Activated naive CD4-positive, alpha-beta T cell treated with anti-CD3 and anti-CD28 coated beads for 36 hours (primary cell): ENCODE measurements at places on chromosomes 7 and 10. TPM values are rescaled to one million over a fixed set of nuclear protein-coding genes. Genes with fewer than 3 reads are reported as not detected.

DNA sequence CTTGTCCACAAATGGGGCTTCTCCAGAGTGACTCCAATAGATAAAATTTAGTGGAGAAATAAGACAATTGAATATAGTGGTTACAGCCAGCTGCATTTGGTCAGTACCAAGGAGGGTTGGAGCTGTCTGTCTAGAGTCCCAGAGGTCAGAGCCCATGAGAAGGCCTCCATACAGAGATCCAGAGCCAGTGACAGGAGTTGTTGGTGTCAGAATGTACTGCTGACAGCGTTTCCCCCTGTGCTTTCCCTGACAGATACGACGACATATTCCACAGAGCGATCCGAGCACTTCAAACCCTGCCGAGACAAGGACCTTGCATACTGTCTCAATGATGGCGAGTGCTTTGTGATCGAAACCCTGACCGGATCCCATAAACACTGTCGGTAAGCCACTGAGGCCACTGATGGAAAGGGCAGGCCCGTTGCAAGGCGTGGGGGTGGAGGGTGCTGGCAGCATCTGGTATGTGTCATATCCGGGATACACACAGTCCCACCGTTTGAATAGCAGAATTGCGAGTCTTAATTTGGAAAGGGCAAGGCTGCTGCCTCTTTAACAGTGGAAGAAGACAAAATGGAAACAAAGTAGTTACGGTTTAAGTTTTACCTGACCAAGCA is 483.6 kb downstream of the NRG3 start:
- H3K4me1 ChIP-seq = no peaks in the 10 kb centered on the region
- no peaks in the 10 kb centered on the region for H3K27me3 ChIP-seq
- H3K4me3 ChIP-seq = no peak overlapping the region
- no peaks in the 10 kb centered on the region for H3K36me3 ChIP-seq
- no peak overlapping the region for H3K27ac ChIP-seq

- peaks cover 14% of the 10 kb centered on the region for H3K27me3 ChIP-seq
- no peak within 1 kb of the TSS for H3K27ac ChIP-seq
- DNase-seq = peak; percentile 72
- H3K4me3 ChIP-seq = peak within 1 kb of the TSS; percentile 72
Observed at GRCh38 chr10:101843032-101844021, at the start of gene KCNIP2. Gene KCNIP2 (minus strand): TSS chr10:101843800. CDS start chr10:101843568, 232 bp downstream.

CFAP70 gene
- total RNA-seq = 0.20 TPM

C7orf57 gene
- 0.44 TPM for total RNA-seq
